Natural killer cell (primary cell): ENCODE measurements at places on chromosomes 1 and 21.
A peak's percentile ranks its signal among the peaks of the same experiment; 100 is the strongest.

- DNase-seq, result no peak
Observed at GRCh38 chr21:29347274-29347681, 48.6 kb downstream of the BACH1 start.

DNA sequence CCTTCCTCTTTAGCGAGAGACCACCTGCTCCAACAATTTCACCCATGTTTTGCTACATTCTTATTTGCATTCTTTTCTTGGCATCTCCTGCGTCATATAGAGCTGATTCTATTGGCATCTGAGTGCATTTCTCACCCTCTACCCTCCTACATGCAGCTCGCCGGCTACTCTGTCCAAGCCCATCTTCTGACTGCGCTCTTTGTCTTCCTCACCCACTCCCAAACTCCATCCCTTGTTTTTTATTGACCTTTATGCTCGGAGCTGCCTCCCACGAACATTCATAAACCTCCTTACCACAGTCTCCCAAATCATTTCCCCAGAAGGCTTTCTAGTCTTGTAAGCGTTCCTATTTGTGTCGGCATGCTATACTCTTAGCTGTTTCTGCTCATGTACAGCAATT is 33.6 kb upstream of the FMN2 start:
- DNase-seq, result no peak

DNA sequence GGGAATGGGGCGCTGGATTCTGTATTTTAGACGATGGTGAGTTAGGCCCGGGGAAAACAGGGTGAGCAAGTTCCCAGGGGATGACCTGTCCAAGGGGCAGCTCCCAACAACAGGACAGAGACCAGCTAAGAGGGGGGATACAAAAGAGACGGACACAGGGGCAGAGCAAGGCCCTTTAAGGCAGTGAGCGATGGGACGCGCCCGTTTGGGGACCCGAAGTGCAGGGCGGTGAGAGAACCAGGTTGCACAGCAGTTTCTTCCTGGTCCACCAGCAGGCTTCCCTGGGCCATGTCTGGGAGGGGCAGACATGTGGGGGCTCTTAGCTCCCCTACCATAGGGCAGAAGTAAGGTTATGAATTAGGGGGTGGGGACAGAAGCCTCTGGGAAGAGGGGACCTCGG is 22.0 kb downstream of the INAVA start:
- no peak for DNase-seq

DNA sequence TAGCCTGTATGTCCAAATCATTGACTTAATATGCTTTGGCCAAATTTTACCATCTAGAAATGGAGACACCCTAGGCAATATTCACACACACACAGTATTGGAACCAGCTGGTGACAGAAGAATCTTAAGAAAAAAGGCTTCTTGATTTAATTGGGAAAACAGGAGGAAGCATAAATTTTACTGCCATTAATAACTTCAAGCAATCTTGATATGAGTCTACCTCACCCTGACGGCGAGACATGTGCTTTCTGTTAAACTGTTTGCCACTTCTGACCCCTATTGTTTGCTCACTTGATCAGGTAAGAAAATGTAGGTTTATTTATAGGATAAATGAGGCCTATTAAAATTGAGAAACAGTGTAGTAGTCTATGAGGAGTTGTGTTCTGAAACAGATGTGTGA is 73.2 kb downstream of the KIFAP3 start:
- no peak for DNase-seq

- DNase-seq, result no peak
Observed at GRCh38 chr21:16563116-16563515, 833.3 kb downstream of the USP25 start.

- no peak for DNase-seq
Observed at GRCh38 chr1:55554611-55555010, 339.4 kb upstream of the USP24 start.

DNA sequence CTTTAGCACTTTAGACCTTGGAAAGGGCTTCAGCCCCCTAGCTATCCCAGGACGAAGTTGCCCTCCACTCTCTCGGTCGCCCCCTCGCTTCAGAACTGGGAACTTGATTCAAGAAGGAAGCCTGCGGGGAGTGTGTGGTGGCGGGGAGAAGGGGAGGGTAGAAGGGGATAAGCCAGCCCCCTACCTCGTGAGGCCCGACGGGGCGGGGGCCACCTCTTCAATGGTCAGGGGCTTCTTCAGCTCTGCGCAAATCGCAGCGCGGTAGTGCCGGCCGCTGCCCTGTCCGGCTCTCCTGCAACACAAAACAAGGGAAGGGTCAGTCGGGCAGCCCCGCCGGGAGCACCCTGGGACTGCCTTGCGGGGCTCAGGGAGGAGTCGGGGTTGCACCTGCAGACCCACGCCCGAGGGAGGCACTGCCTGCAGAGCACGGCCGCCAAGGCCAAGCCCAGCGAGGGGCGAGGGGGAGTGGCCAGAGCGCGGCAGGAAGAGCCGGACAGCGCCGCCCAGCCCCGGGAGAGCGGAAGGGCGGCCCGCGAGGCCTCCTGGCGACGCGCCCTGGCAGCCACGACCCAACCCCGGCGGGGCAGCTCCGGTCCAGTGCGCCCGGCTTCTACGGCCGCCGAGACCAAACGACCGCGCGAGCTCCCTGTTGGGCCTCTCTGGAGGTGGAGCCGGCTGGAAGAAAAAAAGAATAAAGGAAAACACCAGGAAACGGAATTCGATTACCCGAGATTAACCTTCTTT is 56.2 kb upstream of the RASAL2 start:
- no peak for DNase-seq

DNA sequence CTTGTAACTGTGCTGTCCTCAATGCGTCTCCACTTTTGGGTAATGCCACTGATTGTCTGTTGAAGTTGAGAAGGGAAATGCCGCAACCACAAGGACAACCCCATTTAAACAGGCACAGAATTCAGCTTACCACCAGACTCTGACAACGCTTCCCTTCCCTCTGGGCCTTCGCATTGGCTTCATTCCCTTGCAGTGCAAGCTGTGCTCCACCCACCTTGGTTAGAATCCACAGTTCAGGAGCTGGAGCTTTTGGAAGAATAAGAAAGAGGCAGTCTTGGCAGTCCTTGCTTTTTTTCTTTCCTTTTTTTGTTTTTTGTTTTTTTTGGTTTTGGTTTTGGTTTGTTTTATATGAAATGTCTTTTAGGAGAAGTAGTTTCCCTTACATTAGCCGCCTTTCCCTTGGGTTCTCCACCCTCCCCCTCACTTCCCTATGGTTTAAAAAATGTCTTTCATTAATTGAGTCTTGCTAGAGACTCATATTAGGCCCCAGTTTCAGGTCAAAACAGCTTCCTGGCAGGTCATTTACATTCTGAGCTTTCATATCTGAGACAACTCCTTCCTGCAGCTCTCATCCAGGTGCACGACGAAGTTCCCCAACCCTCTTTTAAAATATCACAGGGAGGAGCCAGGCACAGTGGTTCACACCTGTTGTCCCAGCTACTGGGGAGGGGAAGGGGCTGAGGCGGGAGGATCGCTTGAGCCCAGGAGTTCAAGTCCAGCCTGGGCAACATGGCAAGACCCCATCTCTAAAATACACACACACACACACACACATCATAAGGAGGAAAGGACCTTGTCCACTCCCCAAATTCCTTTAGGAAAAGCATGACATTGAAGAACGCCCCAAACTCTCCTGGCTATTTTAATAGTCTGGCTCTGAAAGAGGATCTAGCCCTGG is 20.7 kb upstream of the LAX1 start:
- peak; percentile 80 for DNase-seq

- DNase-seq, result no peak
Observed at GRCh38 chr1:169708647-169709046, 2.8 kb downstream of the SELL start.
